Esophagus mucosa (tissue), 1 donor: ENCODE measurements at places on chromosomes 2 and 18. TPM values are rescaled to one million over a fixed set of nuclear protein-coding genes. Genes with fewer than 3 reads are reported as not detected.

GRCh38 chr2:29561181-29561580 lies 360.2 kb downstream of the ALK start:
- ATAC-seq, result no peak

DNA sequence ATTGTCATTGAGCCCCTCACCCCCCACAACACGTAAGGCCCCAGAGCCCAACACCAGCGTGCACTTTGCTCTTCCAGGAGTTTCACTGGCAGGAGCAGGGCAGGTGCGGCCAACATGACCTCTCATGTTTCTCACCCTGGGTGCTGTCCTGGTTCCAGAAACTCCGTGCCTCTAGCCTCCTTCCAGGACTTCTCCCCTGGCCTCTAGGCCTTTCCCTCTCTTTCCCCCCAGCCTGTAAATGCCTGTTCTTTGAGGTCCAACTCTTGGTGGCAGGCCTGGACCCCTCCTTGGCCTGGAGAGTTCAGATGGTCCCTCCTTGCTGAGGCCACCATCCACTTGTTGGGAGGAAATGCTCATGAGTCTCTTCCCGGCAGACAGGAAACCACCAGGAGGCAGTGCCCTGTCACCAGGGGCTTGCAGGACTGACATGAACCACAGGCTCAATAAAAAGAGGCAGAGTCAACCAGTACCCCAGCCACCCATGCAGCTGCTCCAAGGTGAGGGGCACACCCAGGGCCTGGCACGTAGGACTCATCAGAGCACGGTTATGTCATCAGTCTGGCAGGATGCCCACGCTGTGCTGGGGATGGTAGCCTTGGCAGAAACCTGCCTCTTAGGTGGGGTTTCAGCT lies 1.5 kb downstream of the MALL start:
- peak; percentile 83 for ATAC-seq

Gene CYTIP
- 1.3 TPM for total RNA-seq

Gene ASB18
- total RNA-seq, result not detected

Gene TCF23
- not detected for total RNA-seq

Gene MREG
- total RNA-seq, result 61.9 TPM
